ENCODE measurements at places on chromosomes 5 and 9.

GRCh38 chr5:91219803-91220371 is 163.2 kb downstream of the ARRDC3 start:
- peak; percentile 49 for DNase-seq

- no peak for DNase-seq
Observed at GRCh38 chr9:133971121-133971951, 20.8 kb downstream of the VAV2 start.

DNA sequence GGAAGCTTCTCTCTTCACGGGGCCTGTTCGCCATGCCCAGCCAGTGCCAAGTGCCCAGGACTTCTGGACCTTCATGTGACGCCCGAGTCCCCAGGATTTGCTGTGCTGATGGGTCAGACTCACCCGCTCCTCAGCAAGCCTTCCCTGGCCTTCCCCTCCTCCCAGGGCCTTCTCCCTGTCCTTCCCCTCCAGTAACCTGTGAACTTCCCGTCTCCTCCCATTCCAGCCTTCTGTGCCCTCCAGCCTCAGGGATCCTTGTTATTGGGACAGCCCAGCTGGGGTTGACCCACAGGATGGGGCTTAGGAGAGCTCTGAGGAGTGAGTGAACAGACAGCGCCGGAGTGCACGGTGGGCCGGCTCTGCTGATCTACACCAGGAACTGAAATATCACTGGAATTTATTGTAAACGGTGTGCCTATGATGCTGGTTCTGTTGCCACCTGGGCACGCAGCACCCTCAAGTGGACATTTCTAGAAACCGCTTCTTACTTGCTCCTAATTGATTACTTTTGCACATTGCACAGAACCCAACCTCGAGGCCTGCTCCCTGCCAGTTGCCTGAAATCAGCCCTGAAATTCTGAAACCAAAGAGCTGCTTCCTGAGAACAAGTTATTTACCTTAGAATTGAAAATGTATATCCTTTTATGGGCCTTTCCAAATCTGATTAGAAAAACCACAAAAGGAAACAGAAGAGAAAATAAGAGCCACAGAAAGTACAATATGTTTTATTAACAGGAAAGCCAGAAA is 1.5 kb downstream of the SPAAR start:
- DNase-seq = no peak

DNA sequence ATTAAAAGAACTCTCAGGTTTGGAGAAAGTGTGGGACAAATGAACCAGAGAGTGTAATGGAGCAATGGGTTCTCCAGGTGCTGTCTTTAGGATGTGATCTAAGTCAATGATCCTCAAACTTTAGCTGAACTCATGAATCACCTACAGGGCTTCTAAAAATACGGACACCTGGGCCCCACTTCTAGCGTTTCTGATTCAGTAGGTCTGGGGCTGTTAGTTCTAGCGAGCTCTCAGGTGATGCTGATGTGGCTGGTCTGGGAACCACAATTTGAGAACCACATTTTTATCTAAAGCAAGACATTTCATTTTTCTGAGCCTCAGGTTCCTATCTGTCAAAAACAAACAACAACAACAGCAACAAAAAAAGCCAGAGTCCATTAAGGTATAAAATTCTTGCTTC is 35.1 kb upstream of the PCA3 start:
- no peak for DNase-seq

DNA sequence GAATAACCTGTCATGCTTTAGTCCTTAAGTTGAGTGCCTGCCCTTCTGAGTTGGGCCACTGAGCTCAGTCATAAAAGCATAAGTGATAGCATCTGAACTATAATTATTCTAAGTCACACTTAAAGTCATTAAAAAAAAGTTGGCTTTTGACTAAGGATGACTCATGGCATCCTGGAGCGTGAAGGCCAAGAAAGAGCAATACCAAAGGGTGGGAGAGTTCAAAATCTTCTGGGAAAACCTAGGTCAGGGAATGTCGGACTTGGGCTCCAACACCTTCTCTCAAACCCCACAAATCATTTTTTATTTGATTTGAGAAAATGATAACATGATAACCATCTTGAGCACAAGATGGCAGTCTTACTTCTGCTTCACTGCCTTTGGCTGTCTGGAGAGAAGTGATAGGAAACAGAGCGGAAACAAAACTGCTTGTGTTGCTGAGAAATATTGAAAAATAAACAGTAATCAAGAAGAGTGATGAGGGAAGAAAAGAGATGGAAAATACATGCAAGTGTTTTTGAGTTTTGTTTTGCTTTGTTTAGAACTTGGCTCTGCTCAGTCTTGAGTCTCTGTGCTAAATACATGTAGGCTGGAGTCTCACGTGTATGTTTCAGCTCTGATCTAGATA is 16.9 kb upstream of the NTRK2 start:
- DNase-seq = no peak

GRCh38 chr5:35138232-35138631 is 90.5 kb upstream of the AGXT2 start:
- DNase-seq = no peak

DNA sequence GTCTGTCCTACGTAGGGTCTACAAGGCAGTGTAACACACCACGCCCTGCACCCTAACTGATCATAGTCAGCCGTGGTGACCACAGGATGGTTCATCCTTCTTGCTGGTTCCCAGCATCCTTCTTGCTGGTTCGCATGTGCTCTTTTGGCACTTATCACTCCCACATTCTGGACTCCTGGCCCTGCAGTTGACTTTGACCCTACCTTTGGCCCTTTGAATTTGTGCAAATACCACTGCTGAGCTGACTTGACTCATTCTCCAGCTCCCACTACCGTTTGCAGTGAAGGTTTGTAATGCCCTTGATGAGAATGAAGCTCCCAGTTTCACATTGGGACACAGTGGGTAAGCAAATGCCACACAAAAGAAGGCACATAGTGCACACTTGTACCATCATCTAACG is 33.8 kb downstream of the PALM2AKAP2 start:
- DNase-seq = no peak

DNA sequence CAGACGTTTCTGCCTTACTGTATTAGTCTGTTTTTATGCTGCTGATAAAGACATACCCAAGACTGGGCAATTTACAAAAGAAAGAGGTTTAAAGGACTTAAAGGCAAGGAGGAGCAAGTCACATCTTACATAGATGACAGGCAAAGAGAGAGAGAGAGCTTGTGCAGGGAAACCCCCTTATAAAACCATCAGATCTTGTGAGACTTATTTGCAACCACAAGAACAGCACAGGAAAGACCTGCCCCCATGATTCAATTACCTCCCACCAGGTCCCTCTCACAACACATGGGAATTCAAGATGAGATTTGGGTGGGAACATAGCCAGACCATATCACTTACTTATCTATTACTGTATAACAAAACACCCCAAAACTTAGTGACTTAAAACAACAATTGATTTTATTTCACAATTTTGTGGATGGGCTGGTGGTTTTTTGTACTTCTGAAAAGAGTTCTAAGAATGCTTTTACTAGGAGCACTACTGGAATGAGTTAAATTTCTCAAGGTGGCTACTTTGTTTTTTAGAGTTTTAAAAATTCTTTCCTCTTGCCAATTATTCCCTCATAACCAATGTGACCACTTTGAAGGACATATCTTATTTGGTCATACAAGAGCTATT is 10.3 kb downstream of the RUSC2 start:
- no peak for DNase-seq

- peak; percentile 77 for DNase-seq
Observed at GRCh38 chr9:107283623-107284616, 841 bp downstream of the RAD23B start.

GRCh38 chr9:83061036-83061435 is 1.9 kb downstream of the RASEF start:
- DNase-seq = no peak

GRCh38 chr5:21195145-21195544 is 1207.1 kb upstream of the CDH18 start:
- DNase-seq = no peak

All from head of caudate nucleus (tissue), 42 donors.